ENCODE measurements at places on chromosomes 6 and 20.

- DNase-seq = no peak
These were observed 58.0 kb downstream of the SULF2 start for GRCh38 chr20:47727170-47727880.

DNA sequence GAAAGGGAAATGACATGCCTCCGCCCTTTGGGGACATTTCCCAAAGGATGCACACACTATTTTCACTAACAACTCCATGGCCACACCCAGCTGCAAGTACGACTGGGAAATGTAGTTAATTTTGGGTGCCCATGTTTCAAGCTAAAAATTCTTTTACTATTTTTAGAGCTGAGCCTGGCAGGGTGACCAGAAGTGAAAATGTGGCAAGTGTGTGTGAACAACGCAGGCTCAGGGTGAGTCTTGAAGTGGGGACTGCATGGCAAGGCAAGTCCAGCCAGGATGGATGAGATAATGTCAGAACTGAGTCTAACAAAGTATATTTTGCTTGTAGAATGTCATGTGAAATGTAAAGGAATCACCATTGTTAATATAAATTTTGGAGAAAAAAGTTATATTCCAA, 17.0 kb upstream of the CD109 start:
- no peak for DNase-seq

DNA sequence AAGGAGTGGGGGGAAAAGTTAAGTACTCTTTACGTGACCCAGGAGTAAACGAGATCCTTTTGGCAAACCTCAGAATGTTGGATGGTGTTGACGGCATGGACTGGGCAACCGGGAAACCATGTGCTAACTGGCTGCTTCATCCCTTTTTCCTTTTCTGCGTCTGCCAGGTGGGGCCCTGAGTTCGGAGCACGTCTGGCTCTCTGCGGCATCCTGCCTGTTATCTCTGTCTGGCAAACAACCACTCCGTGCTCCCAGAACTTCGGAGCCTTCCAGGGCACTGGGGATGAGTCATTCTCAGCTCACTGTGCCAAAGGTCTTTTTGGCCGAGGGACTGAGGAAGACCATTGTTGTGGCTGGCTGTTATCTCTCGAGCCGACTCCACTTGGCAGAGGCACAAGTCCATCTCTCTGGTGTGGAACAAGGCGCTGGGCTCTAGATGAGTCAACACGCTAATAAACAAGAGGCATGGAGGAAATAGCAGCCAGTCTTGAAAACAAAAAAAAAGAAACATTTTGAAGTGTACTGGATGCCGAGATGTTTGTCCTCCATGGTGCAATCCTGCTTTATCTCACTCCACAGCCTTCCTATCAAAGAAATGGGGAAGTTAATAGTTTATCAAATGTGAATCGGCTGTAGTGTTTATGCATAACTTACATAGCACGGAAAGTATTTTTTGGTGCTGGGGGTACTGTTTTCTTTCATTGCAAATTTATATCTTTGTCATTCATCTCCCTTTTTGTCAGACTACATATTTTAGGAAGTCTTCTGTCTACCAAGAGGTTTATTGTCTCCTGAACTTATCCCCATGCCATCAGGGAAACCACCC, 64.6 kb upstream of the TXNDC5 start:
- peak; percentile 66 for DNase-seq

- peak; percentile 35 for DNase-seq
These were observed 94.0 kb downstream of the ADGRG6 start for GRCh38 chr6:142395768-142396231.

DNA sequence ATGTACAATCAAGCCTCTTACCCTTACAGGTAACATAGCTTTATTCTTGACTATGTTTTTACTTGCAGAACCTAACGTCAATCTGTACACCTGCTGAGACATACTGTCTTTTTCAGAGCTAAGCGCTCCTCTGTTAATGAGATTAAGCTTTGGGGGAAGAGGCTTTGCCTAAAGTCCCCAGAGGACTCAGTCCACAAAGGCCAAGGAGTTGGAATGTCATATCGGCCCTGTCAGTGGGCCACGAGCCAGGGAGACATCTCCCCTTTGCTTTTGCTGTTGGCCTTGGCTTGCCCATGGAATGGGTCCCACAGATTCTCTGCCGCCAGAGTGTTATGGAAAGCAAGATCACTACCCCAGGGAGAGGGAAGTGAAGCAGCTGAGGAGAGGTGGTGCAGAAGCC, 64.1 kb upstream of the SOX4 start:
- DNase-seq = no peak

DNA sequence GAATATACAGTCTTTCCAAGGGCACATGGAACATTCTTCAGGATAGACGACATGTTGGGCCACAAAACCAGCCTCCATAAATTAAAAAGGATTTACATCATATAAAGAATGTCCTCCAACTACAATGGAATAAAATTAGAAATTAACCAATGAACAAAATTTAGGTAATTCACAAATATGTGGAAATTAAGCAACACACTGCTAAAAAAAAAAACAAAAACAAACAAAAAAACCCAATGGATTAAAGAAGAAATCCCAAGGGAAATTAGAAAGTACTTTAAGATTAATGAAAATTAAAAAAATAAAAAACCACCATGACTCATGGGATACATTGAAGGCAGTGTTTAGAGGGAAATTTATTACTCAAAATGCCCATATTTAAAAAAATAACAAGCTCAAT, 21.4 kb upstream of the NT5E start:
- no peak for DNase-seq

DNA sequence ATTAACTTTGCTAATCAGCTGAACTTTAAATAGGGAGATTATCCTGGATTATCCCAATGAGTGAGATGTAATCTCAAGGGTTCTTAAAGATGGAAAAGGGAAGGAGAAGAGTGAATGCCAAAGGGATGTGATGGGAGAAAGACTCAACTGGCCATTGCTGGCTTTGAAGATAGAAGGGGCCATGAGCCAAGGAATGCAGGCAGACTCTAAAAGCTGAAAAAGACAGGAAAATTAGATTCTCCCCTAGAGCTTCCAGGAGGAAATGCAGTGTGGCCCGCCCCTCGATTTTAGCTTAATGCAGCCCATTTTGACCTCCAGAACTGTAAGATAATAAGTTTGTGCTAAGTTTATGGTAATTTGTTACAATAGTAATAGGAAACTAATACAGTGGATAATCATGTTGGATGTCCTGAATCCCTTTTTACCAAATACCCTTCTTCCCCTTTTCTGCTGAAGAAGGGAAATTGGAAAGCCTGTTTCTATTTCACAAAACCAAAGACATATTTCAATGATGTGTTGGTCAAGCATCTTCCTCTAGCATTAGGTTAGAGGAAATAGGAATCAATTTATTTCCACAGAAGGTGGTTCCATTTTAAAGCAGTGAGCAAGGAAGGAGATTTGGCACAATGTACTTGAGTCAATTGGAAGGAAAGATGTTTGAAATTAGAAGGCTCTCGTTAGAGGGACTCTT, 3.3 kb upstream of the HDDC2 start:
- no peak for DNase-seq
